A549 treated with dexamethasone at 1 μM for 4 hours (cell line): ENCODE measurements at places on chromosomes 16 and 17. TPM values are rescaled to one million over a fixed set of nuclear protein-coding genes. Genes with fewer than 3 reads are reported as not detected.

KCNH4 gene
- 0.19 to 0.40 TPM (median 0.26 TPM) in 5 replicates for total RNA-seq

CRYBA1 gene
- total RNA-seq, result not detected in 5 replicates

SLC12A3 gene
- 0.04 TPM in 1 of 5 replicates, not detected in the others for total RNA-seq

TBC1D3K gene
- not detected in 5 replicates for total RNA-seq

CHTF8 gene
- 105 to 129 TPM (median 124 TPM) in 5 replicates for total RNA-seq

ZFHX3 gene
- 9.2 to 19.6 TPM (median 16.7 TPM) in 5 replicates for total RNA-seq
